ENCODE measurements at places on chromosomes 1 and 21.

DNA sequence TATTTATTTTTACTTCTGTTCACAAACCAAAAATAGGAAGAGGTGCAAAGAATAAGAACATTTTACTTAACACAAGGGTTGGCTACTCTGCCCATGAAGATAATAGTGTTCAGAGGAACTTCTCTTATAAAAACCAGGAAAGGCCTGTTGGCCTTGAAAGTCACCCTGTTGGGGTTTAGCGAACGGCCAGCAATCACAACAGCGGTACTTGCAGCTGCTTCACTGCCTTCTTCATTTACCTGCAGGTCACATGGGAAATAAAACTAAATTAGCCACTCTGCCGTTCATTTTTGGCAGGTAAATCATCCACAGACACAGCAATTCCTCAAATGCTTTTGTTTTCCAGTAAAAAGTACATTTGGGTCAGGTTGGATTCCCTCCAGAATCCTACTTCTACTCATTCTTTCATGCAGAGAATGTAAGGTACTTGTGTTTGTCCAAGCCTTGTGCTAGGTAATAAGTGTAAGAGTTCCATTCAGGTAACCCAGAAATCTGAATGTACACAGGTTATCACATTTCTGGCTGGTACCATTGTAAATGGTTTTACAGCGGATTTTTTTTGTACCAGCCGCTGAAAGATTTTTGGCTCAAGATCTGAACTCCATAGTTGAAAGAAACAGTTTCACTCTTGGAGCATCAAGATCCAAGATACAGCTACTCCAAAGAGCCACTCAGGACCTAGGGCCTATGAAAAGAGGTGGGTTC, 13.1 kb downstream of the SERPINC1 start:
- no peak for DNase-seq

DNA sequence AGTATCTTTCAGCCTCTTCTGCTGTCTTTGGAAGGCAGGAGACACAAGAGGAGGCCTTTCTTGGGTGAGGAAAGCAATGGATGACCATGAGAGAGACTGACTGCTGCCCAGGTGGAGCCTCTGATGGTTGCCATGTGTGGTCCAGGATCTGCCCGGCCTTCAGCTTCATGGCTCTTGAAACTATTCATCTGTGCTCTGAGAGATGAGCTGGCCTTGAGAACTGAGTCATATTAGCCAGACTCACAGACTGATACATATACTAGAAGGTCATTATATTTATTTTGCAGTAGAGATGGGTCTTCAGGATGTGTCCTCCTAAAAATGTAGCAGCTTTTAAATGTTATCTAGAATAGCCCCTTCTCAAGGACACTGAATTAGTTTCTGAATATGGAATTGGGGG, 33.7 kb downstream of the PTGFRN start:
- no peak for DNase-seq

- no peak for DNase-seq
These were observed 134.2 kb downstream of the TLR5 start for GRCh38 chr1:223008808-223009207.

- no peak for DNase-seq
These were observed 1093.6 kb upstream of the B3GALT2 start for GRCh38 chr1:194279975-194280374.

DNA sequence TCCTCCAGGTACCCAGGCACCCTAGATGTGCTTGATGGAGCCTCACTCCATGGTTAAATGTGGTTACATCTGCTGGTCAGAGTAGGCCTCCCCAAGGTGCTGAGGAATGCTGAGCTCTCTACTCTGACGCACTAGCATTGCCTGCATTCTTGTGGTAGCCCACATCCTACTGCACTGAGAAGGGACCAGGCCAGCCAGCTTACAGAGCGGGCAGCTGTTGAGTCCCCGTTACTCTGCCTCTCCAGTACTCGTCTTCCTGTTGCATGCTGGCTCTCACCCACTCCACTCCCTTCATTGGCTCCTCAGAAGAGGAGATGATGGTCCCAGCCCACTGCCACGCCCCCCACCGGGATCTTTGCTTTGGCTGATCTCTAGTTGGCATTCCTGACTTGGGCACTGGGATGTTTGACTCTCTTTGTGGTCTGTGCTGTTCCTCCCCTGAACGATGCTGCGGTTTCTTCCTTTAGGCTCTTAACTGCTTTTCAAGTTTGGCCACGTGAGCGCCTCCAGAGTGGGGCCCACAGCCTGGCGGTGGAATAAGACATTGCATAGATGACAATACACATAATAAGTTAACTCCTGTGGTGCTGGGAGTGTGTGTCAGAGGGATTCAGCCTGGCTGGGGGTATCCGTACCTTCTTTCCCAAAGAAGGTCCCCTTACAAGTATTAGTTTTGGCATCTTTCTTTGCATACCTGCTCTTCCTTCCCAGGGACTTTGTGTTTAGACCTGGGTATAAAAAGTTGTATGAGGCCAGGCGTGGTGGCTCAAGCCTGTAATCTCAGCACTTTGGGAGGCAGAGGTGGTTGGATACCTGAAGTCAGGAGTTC, 18.6 kb downstream of the AZIN2 start:
- peak; percentile 80 for DNase-seq

GRCh38 chr21:36773117-36773516, 74.2 kb downstream of the SIM2 start:
- DNase-seq: no peak
